ENCODE measurements at places on chromosomes 11 and 22. TPM values are rescaled to one million over a fixed set of nuclear protein-coding genes. Genes with fewer than 3 reads are reported as not detected.

PARVB gene
- total RNA-seq: 49.3 TPM

CD248 gene
- 10.0 TPM for total RNA-seq

SYCE3 gene
- not detected for total RNA-seq

CHRM1 gene
- total RNA-seq: 4.7 TPM

MIOX gene
- total RNA-seq: not detected

DNA sequence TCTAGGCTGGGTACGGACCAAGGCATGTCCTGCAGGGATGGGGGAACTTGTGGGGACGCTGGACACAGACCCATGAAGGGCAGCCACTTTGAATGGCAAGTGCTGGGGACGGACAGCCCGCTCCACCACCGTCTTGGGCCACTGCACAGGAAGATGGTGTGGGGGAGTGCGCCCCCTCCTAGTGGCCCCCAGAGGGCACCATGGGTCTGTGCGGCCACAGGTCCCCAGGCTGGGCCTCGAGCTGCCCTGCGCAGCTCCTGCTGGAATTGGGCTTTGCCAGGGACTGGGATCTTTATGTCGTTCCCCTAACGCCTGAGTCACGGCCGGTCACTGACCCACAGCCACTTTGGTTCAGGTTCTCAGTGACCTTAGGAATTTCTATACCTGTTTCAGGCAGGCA lies 44.4 kb downstream of the NAT10 start:
- DNase-seq: no peak

DNA sequence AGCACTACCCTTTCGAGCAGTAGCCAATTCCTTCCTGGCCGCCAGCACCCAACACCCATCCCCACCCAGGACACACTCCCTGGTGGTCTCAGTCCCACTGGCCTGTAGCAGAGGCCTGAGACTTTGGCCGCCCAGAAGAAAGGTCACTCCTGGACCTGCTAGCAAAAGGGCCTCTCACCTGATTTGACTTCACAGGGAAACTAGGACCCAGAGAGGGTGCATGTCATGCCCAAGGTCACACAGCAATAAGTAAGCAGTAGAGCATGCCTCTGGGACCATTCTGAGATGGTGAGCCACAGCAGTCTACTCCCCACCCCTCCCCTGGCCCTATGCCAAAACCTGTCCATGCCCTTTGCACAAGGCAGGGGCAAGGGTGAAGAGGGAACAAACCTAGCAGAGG lies 7.3 kb downstream of the ARRB1 start:
- no peak for DNase-seq

GRCh38 chr11:64787526-64788320 lies 9.4 kb upstream of the SF1 start:
- peak; percentile 81 for DNase-seq

- no peak for DNase-seq
These were observed 56.6 kb downstream of the SYT13 start for GRCh38 chr11:45229401-45230020.

Measured in upper lobe of right lung (tissue), 1 donor.